ENCODE measurements at places on chromosomes 3 and 15. TPM values are rescaled to one million over a fixed set of nuclear protein-coding genes. Genes with fewer than 3 reads are reported as not detected.

Gene ATP8B4
- 16.9 TPM for total RNA-seq

Gene EXOG
- total RNA-seq: 14.9 TPM

Gene PRR20G
- total RNA-seq: not detected

Gene CDV3
- total RNA-seq: 86.5 TPM

Gene PLAAT1
- total RNA-seq: not detected

Gene IL17RE
- total RNA-seq: 5.7 TPM

Gene LRTM1
- total RNA-seq: not detected

Gene DHX30
- total RNA-seq: 60.2 TPM

Gene GPR171
- not detected for total RNA-seq

Gene GALNT15
- 157 TPM for total RNA-seq

Gene KY
- 2.6 TPM for total RNA-seq

Gene IL20RB
- total RNA-seq: 1.6 TPM

Gene GLDN
- total RNA-seq: 26.0 TPM

Gene COL6A5
- not detected for total RNA-seq

Gene CEP97
- 4.7 TPM for total RNA-seq

Gene CORO2B
- total RNA-seq: 4.3 TPM

- DNase-seq: no peak
Observed at GRCh38 chr15:25694823-25695312, 168.3 kb downstream of the ATP10A start.

DNA sequence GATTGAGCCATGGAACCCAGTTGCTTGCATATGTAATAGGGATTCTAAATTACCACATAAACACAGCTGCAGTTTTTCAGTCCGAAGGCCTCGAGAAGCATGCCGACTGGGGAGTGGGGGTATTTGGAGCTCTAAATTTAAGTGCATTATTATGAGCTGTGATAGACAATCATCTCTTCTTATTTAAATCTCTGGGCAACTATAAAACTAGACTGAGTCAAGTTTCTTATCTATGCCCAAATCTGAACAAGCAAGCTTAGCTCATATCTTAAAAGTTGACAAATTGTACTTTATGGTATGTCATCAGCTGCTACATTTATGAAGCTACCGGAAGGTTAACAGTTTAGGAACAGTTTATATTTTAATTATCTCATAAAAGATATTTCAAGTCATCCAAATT is 19.5 kb upstream of the THRB start:
- DNase-seq: no peak

DNA sequence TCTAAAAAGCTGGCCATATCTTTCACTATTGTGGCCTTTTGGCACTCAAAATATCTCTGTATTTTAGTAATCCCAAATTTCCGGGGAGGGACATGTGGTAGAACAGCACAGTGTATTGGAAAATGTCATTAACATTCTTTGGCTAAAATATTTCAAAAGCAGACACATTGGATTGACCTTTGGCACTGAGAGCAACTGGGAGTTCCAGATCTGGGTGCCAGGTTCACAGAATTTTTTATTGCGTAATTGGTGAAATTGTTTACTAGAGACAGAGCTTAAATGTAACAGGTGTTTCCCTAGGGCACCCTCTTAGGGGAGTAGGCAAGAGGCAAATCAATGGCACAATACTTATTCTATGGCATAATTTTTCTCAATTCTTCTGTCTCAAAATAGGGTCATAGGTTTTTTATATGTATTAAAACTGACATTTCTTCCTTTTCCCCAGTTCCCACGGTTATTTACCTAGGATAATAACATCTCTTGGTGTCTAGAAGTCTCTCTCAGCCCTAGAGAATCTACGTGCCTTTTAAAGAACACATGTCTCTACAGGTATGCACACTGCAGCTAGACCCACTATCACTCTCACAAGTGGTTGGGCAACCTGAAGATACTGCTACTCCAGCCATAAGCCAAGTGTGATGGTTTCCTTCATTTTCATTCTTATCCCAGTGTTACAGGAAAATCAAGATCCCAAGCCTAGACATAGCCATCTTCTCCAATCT is 10.6 kb downstream of the RBMS3 start:
- no peak for DNase-seq

DNA sequence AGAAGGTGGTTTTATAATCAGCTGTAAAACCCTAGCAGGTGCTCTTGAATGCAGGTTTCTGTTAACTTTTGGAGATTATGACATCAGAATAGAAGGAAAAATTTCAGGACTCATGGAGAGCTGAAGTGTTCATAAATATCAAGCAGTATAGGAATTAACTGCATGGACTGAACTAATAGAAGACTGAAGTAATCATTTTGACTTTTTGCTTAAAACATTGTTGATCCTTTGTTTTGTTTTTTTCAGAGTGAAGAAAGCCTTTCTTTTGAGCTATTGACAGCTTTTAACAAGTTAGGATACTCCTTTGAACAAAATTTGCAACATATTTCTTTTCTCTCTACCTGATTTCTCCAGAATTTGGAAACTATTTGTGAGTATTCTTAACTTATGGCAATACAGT is 70.6 kb upstream of the DAZL start:
- no peak for DNase-seq

- no peak for DNase-seq
Observed at GRCh38 chr3:137199678-137200077, 241.9 kb downstream of the IL20RB start.

DNA sequence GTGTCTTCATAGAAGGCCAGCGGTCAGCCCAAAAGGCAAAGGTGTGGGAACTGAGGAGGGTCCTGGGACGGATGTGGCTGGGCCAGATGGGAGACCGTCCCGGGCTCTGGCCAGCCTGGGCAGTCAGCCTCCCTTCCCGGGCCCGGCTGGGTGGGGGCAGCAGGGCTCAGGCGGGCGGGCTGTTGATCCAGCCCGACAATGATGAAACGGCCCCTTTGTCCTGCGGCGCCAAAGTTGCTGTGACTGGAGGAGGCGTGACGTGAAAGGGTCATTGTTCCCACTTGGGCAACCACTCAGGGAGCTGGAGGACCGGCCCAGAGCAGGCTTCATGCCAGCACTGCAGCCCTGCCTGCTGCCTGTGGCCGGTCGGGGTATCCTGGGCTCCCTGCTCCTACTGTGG is 16.5 kb downstream of the DUSP7 start:
- peak; percentile 52 for DNase-seq

- DNase-seq: no peak
Observed at GRCh38 chr3:150059241-150059640, 88.5 kb upstream of the PFN2 start.

DNA sequence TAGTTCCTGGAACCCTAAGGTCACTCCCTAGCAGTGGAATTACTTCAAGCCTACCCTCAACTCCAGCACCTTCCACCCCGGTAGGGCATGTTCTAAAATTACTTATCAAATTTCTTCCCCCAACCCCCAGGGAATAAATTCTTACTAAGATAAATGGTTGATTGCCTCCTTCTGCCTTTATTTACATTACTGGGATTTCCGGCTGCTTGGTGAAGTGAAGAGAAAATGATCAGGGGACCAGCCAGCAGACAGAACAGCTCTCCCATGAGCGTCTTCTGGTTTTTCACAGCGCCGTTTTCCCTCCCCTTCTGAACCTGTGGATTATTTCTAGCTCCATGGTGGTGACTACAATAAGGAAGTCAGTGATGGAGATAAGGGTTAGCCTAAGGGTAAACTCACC is 521.5 kb upstream of the PPP2R3A start:
- DNase-seq: no peak

- no peak for DNase-seq
Observed at GRCh38 chr3:197444793-197445379, 110.9 kb downstream of the BDH1 start.

GRCh38 chr3:140093742-140094141 is 158.8 kb downstream of the CLSTN2 start:
- DNase-seq: peak; percentile 52

- no peak for DNase-seq
Observed at GRCh38 chr3:78707609-78708008, 1060.2 kb downstream of the ROBO1 start.

- DNase-seq: no peak
Observed at GRCh38 chr15:23566071-23566554, 639 bp downstream of the MKRN3 start.

GRCh38 chr3:177563243-177563780 is 366.0 kb upstream of the TBL1XR1 start:
- no peak for DNase-seq

DNA sequence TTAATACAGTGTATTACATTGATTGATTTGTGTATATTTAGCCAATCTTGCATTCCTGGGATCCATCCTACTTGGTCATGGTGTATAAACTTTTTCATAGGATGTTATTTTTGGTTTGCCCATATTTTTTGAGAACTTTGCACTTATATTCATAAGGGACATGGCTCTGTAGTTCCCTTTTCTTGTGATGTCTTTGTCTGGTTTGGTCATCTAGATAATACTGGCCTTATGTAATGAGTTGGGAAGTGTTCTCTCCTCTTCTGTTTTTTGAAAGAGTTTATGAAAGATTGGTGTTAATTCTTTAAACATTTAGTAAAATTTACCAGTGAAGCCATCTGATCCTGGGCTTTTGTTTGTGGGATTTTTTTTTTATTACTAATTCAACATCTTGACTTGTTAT is 9.6 kb downstream of the CHST13 start:
- no peak for DNase-seq

- no peak for DNase-seq
Observed at GRCh38 chr3:188944108-188944507, 227.7 kb upstream of the TPRG1 start.

DNA sequence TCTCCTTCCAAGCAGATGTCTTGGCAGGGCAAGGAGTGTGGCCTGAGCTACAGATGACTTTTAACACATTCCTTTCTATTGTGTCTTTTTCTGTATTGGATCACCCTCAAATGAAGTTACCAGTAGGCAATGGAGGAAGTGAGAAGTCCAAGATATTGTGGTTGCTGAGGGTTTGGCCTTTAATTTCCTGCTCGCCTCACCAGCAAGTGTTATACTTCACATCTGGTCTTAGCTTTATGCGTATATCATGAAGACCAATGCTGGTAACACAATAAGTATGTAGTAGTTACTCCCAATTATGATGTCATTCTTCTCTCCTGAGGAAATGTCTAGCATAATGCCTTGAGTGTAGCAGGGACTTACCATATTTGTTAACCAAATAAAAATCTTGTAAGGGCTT is 179.9 kb downstream of the ZIC1 start:
- no peak for DNase-seq

- no peak for DNase-seq
Observed at GRCh38 chr3:144085964-144086363, 114.3 kb downstream of the DIPK2A start.

DNA sequence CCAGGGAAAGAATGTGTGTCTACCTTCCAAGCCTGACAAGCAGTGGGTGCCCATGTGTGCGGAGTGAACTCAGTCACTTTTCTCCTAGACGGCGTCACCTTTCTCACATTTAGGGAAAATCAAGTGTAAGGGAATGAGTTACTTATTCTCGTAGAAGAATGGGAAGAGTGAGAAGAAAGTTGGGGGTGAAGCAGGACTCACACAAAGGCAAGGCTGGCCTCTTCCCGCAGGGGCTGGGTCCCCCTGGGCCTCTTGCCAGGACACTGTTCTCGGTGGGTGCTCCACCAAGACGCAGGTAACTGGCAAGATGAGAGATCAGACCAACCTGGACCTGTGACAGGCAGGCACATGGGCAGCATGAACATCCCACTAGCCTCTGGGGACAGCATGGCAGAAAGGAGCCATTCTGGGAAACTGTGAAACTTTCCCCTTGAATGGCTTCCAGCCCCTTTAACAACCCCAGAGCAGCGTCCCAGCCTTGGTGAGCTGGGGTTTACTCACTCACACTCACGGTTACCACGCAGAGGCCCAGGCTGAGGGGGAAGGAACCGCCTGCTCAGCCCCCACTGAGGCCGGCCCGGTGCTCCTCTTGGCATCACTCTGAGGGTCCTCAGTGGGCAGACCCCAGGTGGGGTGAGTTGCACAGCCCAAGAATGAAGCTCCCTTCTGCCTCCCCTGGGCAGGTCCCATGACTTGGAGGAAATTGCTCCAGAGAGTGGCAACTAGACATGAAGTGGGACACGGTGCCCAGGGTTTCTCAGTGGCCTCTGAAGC is 15.0 kb upstream of the SRP14 start:
- no peak for DNase-seq

- DNase-seq: no peak
Observed at GRCh38 chr3:188323067-188323842, 169.3 kb downstream of the LPP start.

DNA sequence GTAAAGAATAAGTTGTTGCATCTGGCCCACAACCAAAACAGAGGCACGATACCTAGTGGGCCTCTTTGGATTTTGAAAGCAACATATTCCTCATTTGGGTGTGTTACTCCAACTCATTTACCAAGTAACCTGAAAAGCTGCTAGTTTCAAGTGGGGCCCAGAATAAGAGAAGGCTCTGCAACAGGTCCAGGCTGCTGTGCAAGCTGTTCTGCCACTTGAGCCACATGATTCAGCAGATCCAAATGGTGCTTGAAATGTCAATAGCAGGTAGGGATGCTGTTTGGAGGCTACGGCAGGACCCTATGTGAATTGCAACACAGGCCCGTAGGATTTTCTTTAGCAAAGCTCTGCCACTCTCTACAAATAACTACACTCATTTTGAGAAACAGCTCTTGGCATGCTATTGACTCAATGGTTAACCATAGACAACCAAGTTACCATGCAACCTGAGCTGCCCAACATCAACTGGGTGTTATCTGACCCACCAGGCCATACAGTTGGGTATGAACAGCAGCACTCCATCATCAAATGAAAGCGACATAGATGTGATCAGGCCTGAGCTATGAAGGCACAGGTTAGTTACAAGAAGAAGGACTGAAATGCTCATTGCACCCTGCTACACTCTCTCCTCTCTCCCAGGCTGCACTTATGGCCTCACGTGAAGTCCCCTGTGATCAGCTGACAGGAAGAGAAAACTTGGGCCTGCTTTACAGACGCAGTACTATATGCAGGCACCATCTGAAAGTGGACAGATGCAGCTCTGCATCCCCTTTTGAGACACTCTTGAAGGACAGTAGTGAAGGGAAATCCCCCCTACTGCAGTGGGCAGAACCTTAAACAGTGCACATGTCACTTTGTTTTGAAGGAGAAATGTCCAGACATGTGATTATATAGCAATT is 9.5 kb upstream of the MCF2L2 start:
- DNase-seq: no peak

DNA sequence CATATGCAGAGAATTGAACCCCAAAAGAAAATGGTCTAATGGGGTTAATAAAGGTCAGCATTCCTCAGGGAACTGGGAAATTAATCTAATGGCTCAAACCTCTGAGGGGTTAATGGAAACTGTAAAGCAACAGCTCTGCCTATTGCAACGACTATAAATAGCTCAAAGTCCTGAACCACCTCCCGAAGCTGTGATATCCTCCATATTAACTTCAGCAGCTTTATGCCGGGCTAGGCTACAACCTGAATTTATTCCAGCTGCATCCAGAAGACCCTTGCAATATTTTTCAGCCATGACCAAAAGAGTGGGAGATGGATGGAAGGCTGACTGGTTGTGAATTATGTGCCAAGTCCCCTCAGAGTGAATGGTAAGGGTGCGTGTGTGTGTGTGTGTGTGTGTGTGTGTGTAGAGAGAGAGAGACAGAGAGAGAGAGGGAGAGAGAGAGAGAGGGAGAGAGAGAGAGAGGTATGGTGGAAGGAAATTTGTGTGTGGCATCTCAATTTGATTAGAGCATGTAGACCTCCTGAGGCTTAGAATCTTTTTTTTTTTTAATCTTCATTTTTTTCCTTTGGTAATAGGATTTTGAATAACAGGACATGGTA is 109.9 kb downstream of the PDCD6IP start:
- DNase-seq: no peak

GRCh38 chr3:149848238-149848637 is 35.2 kb downstream of the RNF13 start:
- DNase-seq: no peak

GRCh38 chr15:71943806-71944205 is 133.5 kb downstream of the NR2E3 start:
- no peak for DNase-seq
